ENCODE measurements at places on chromosomes 4 and X.

GRCh38 chr4:25551605-25552004 lies 104.0 kb upstream of the SLC34A2 start:
- DNase-seq = no peak

DNA sequence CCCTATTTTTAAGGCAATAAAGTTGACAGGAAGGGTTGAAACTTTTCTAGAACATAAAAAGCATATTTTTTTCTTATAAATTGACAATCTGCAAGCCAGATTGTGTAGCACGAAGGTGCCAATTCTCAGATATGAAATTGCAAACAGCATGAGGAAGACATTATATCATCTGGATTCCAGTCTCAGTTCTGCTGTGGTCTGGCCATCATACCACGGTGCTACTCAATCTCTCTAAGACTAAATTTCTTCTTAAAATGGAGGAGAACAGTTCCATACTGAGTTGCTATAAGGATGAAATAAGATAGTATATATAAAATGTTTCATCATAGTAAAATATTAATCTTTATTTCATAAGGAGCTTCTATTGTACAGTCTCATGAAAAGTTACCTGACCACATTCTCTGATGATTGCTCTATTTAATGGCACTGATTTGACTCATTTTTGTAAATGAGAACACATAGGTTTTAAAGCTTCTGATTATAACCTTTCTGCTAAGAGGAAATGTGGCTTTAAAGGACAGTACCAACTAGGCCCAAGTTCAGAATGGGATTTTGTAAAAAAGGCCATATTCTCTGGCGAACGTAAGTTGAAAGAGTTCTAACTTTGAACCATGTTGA lies 127.9 kb downstream of the SHROOM3 start:
- no peak for DNase-seq

GRCh38 chr4:153781717-153782416 lies 7.0 kb downstream of the SFRP2 start:
- no peak for DNase-seq

GRCh38 chrX:153352858-153353257 lies 18.9 kb downstream of the ZNF275 start:
- DNase-seq = no peak

DNA sequence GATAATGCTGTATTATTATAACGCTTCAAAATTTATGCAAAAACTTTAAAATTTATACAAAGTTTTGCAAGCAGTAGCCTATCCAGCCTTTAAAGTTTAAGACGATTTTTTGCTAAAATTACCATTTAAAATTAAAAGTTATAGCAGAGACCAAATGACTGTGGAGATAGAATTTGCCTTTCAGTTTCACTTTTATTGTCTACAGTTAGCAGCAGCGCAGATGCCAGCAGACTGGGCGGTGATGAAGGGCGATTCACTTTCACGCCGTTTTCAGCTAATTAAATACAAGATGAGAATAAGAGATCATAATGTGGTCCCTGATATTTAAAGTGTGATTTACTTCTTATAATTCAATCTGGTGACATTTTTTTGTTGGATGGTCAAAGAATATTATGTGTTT lies 1381.5 kb upstream of the ADGRL3 start:
- no peak for DNase-seq

DNA sequence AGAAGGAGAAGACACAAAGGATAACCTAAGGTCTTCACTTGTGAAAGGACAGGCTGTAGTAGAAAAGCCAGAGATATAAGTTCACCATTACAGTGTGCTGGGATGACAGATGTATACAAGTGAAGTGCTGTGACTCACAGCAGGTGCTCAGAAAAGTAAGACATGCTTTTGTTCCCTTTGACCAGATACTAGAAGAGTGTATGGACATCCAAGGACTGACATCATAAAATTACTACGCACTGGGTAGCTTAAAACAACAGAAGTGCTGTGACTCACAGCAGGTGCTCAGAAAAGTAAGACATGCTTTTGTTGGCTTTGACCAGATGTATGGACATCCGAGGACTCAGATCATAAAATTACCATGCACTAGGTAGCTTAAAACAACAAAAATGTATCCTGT lies 61.6 kb upstream of the BTC start:
- no peak for DNase-seq

GRCh38 chr4:160251522-160252170 lies 1148.8 kb downstream of the RAPGEF2 start:
- DNase-seq = no peak
